ENCODE measurements at places on chromosomes 1 and 21.

- no peak for DNase-seq
Observed at GRCh38 chr1:110482662-110483307, 31.8 kb downstream of the PROK1 start.

GRCh38 chr1:95040032-95040525 is 32.7 kb downstream of the ALG14 start:
- no peak for DNase-seq

GRCh38 chr1:15975358-15975804 is 520 bp downstream of the ZBTB17 start:
- no peak for DNase-seq

DNA sequence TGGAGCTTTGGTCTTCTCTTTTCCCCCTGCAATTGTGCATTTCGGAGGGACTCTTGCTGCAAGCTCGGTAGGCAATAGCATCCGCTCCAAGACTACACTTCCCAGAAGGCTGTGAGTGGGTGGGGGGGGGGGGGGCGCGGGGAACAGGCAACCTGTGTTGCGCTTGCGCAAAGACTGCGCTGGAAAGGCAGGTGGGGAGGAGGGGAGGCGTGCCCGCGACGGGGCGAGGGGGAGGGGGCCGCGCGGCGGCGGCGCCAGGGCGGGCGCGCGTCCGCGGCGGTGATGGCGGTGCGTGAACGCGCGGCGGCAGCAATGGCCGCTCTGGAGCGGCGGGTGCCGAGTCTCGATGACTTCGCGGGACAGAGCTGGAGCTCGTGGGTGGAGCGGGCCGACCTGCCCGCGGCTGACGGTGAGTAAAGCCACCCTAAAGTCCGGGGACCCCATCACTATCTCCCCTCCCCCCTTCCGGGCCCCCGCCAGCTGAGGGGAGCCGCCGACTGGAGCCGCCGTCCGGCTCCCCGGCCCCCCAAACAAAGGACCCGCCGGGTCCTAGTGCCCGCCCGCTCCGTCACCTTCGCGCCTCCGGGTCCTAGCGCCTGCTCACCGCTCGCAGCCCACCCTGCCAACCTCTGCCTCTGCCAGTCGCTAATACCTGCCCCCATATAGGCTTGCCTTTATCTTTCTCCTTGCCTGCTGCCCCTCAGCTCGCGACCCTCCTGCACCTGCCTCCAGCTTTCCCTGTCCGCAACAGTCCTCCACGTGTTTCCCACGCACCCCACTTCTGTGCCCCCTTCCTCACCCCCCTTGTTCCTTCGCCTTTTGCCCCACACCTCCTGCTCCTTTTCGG is at the start of gene ATXN7L2:
TSS of gene ATXN7L2 (plus strand) at position 234 of the 847 bp plus-strand sequence. CDS start at position 283, 49 bp downstream.
- DNase-seq: peak; percentile 91

- no peak for DNase-seq
Observed at GRCh38 chr1:37319284-37319683, 155.1 kb upstream of the ZC3H12A start.

GRCh38 chr1:160451859-160452232 is 51.5 kb downstream of the VANGL2 start:
- no peak for DNase-seq
